Cerebellar cortex (tissue), 1 donor: ENCODE measurements at places on chromosomes 1 and 21.

DNA sequence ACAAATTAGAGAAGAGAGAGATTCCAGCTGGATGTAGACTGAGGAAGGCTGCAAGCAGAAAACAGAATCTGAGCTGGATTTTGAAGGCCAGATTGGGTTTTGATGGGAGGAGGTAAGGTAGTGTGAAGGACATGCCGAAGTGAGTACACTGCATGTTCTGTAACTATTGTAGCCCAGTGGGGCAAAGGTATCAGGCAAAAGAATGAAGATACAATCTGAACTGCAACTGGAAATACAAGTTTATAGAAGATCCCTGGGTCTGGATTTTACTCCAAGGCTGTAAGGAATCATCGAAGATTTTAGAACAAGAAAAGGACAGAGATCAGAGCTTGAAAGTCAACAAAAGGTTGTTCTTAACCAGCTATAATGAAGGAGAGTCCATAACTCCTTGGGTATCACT, 382.0 kb downstream of the KCNH1 start:
- no peak for DNase-seq

DNA sequence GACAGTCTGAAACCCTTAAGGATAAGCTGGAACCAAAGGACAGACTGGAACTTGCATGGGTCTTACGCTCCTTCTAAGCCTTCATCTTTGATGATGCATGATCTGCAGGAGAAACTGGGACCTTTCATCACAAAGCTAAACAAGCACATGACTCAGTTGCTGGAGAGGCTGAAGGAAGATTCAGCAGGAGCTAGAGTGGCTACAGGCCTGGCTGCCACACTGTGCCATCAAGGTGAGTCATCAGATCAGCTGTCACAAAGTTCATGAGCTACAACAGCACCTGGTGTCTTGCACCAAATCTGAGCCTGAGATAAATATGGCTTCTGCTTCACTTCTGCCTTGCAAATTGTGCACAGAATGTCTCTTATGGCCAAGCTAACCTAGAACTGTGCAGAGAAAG, 95.5 kb upstream of the MARK1 start:
- DNase-seq = no peak

DNA sequence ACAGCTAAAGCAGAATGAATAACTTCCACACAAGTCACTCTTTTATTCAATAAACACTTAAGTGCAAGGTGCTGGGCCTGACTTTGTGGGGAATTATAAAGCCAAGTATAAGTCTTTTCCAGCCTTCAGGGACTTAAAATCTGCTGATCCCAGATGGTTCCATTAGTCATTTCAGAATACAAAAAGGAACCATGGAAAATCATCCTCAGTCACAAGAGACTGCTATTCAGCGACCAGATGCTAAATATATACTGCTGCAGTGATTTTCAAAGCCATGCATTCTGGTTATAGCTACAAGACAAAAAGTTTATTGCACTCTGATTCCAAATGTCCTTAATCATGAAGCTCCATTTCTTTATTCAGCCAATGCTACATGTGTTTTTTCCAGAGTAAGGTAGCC, 25.7 kb downstream of the GLMN start:
- no peak for DNase-seq

GRCh38 chr1:192766876-192767275, 42.0 kb upstream of the RGS2 start:
- DNase-seq = no peak

DNA sequence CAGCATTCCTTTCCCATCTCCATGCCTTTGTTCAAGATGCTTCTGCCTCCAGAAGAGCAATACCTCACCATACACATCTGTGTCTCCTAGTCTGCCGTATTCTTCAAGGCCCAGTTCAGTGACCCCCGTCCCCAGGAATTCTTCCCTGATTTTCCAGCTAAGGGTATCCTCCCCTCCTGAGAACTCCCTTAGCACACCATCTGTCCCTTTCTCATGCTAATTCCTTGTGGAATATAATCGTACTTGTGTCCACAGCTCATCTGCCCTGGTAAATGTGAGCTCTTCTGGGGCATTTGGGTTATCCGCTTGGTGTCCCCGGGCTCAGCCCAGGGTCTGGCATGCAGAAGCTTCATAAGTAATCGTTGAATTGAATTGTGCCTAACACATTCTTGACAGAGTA, 40.9 kb downstream of the BEND5 start:
- no peak for DNase-seq
